ENCODE measurements at places on chromosomes 4 and X.

DNA sequence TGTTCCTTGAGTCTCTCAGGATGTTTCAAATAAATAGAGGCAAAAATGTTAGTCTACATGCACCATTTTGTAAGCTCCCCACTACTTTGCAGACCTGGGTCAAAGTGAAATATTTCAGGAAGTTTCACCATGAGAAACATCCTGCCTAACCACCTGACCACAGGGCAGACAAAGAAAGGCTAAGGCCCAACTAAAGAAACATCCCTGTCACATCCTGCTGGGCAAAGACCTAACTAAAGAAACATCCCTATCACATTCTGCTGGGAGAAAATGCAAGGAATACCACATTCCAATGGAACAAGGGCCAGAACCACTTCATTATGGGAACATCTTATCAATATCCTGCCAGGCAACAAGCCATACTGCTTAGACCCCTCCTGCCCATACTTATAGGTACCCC is 1303.4 kb downstream of the TECRL start:
- H3K27ac ChIP-seq: no peak overlapping the region
- H3K4me1 ChIP-seq: no peaks in the 10 kb centered on the region
- H3K27me3 ChIP-seq: no peaks in the 10 kb centered on the region
- no peaks in the 10 kb centered on the region for H3K36me3 ChIP-seq
- H3K4me3 ChIP-seq: no peak overlapping the region
- DNase-seq: no peak

DNA sequence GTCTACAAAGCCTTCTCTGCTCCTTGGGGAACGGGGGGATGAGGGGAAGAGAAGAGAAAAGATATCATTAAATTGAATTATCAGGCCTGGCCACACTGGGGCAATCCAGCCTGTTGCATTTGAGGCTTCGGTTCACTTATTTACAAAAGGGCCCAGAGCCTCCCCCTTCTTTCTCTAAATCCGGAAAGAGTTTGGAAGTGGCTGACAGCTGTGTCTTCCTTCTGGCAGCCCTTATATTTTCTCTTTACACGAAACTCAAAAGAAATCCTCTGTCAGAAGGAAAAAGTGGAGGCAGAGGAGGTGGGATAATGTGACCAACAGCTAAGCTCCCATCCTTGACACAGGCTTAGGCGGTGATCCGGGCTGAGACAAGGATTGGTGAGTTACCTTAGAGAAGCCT is 158.3 kb upstream of the TAPT1 start:
- H3K27me3 ChIP-seq: no peaks in the 10 kb centered on the region
- peaks cover 54% of the 10 kb centered on the region for H3K4me1 ChIP-seq
- peak; percentile 84 for DNase-seq
- H3K4me3 ChIP-seq: no peak overlapping the region
- no peaks in the 10 kb centered on the region for H3K36me3 ChIP-seq

GRCh38 chr4:141599853-141600252 is 36.5 kb upstream of the IL15 start:
- H3K4me1 ChIP-seq: no peaks in the 10 kb centered on the region
- no peaks in the 10 kb centered on the region for H3K27me3 ChIP-seq
- DNase-seq: no peak
- no peaks in the 10 kb centered on the region for H3K36me3 ChIP-seq

DNA sequence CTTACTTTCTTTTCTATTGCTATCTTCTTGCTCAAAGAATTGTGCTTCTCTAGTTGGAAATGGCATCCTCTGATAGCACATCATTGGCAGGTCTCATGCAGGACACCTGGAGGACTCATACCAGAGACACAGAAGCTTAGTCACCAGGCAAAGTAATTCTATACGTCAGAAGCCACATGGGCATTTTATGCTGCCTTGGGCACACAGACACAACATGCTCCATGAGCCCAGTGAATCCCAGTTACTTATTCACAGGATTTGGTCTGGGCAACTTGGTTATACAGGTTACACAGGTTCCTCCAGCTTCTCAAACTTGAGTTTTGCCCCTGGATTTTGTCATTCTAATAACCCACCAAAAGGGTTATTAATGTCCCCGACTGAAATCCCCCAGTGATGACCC is 7.1 kb downstream of the RASSF6 start:
- DNase-seq: no peak
- no peaks in the 10 kb centered on the region for H3K27me3 ChIP-seq
- H3K4me3 ChIP-seq: no peak overlapping the region
- H3K27ac ChIP-seq: no peak overlapping the region

DNA sequence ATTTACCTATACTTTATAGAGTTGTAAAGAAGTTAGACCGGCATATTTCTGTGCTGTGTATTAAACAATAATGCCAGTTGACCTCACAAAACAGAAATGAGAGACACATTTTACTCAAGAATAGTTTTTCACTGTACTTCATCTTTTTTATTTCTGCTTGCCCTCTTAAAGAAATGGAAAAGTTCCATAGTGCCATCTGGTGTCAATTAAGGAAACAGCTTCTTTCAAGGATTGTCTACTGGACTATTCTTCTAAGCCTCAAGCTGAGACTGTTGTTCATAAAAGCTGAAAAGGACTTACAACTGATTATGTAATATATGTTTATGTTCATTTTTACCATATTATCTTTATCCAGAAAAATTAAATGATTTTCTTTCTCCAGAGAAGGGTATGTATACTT is 1523.7 kb downstream of the ARAP2 start:
- no peaks in the 10 kb centered on the region for H3K27me3 ChIP-seq
- no peaks in the 10 kb centered on the region for H3K36me3 ChIP-seq
- no peak overlapping the region for H3K27ac ChIP-seq
- peak; percentile 49 for DNase-seq
- H3K4me1 ChIP-seq: no peaks in the 10 kb centered on the region

DNA sequence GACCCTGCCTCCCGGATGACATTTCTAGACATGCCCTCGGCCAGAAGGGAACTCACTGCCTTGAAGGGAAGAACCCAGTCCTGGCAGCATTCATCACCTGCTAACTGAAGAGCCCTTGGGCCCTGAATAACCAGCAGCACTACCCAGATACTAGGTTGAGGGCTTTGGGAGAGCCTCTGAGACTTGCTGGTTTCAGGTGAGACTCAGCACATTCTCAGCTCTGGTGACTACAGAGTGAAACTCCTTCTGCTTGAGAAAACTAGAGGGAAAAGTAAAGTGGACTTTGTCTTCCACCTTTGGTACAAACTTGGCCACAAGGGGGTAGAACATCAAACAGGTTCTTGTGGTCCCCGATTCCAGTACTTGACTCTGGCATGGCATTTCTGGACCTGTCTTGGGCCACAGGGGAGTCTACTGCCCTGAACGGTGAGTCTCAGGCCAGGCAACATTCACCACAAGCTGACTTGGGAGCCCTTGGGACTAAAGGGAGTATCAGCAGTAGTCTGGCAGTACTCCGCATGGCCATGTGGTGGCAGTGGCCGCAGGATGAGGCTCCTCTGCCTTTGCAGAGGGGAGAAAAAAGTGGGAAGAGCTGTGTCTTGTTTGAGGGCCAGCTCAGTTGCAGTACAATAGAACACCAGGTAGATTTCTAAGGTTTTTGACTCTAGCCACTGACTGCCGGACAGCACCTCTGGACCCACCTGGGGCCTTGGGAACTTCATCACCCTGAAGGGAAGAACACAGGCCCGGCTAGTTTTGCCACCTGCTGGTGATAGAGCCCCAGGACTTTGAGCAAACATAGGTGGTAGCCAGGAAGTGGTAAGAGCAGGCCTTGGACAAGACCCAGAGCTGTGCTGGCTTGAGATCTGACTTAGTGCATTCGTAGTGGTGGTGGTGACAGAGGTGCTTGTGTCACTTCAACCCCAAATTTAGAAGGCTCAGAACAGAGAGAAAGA is 414.8 kb downstream of the OPHN1 start:
- H3K27ac ChIP-seq: no peak overlapping the region
- H3K36me3 ChIP-seq: no peaks in the 10 kb centered on the region
- DNase-seq: peak; percentile 41

- no peaks in the 10 kb centered on the region for H3K36me3 ChIP-seq
- no peaks in the 10 kb centered on the region for H3K27me3 ChIP-seq
- H3K27ac ChIP-seq: no peak overlapping the region
These were observed 94.2 kb downstream of the MAOA start for GRCh38 chrX:43750248-43750676.

- no peak overlapping the region for H3K27ac ChIP-seq
- H3K27me3 ChIP-seq: no peaks in the 10 kb centered on the region
- no peaks in the 10 kb centered on the region for H3K36me3 ChIP-seq
- no peak overlapping the region for H3K4me3 ChIP-seq
These were observed 5.9 kb upstream of the GK2 start for GRCh38 chr4:79413886-79414285.

DNA sequence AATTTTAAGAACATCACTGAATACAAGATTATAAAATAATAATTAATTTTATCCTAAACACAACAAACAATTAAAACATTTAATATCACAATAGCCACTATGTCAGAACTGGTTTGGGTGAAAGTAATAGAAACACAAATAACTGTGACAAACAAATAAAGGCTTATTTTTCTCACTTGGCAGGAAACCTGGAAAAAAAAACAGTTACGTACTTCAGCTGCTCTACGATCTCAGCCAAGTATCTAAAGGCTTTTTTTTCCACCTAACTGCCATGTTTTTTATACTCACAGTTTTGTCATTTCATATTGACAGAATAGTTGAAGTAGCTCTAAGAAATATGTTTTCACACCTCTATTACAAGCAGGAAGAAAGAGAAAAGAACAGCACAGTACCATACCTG is 284.8 kb upstream of the INTU start:
- H3K27me3 ChIP-seq: no peaks in the 10 kb centered on the region
- H3K36me3 ChIP-seq: no peaks in the 10 kb centered on the region
- H3K4me3 ChIP-seq: no peak overlapping the region
- no peaks in the 10 kb centered on the region for H3K4me1 ChIP-seq
- DNase-seq: no peak

DNA sequence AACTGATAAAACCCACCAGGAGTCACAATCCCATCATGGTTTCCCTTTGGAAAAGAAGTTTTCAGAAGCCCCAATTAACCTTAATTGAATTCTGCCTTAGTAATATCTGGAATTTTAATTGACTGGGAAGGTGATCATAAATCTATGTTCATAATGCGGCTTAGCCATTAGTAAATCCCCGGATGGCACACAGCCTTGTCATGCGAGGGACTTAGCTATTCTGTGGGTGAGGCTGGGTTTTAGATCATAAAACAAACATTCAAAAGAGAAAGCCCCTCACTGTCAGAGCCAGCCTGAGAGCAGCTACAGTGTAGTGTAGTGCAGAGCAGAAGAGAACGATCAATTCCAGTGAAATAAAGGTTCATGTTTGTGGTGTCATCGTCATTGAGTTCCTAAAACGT is 124.0 kb upstream of the NOCT start:
- H3K36me3 ChIP-seq: no peaks in the 10 kb centered on the region
- H3K4me1 ChIP-seq: peaks cover 14% of the 10 kb centered on the region
- DNase-seq: peak; percentile 37
- H3K4me3 ChIP-seq: no peak overlapping the region

GRCh38 chr4:144572660-144573059 is 73.3 kb upstream of the HHIP start:
- no peak overlapping the region for H3K4me3 ChIP-seq
- DNase-seq: no peak
- H3K27me3 ChIP-seq: no peaks in the 10 kb centered on the region
- no peak overlapping the region for H3K27ac ChIP-seq
